Activated T-helper 17 cell treated with anti-CD3 and anti-CD28 coated beads, Interleukin-2, amount 50 U/mL, for 72 hours (primary cell): ENCODE measurements at places on chromosomes 4 and X. TPM values are rescaled to one million over a fixed set of nuclear protein-coding genes. Genes with fewer than 3 reads are reported as not detected.

PRSS12 gene
- not detected for total RNA-seq

TRPC5OS gene
- not detected for total RNA-seq

SSX4 gene
- not detected for total RNA-seq

USP17L27 gene
- total RNA-seq: not detected

PNMA3 gene
- 1.8 TPM for total RNA-seq

PABPC5 gene
- total RNA-seq: not detected

DNAAF6 gene
- not detected for total RNA-seq

CLTRN gene
- total RNA-seq: not detected

SYNPO2 gene
- 0.37 TPM for total RNA-seq

DNA sequence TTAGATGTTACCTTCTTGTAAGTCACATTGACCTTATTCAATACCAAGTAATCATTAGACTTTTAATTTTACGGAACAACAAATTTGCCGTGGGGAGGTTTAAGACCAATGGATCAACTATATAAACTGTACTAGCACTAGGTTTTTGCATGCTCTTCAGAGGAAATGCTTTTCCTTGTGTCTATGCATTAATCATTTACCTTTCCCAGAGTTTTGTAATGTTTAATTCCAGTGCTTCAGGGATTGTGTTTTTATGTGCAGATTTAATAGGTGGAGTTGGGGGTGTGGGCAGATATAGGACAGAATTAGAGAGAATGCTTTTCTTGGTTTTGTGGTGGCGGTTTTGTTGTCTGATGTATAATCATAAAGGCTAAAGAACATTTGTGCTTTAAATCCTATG lies 76.0 kb upstream of the SMARCA5 start:
- no peaks in the 10 kb centered on the region for H3K4me1 ChIP-seq
- H3K27ac ChIP-seq: no peak overlapping the region
- H3K4me3 ChIP-seq: no peak overlapping the region
- H3K36me3 ChIP-seq: no peaks in the 10 kb centered on the region
- ATAC-seq: no peak
- H3K27me3 ChIP-seq: peaks cover 3% of the 10 kb centered on the region

- peak overlapping the region; percentile 28 for H3K27ac ChIP-seq
- ATAC-seq: no peak
- H3K27me3 ChIP-seq: no peaks in the 10 kb centered on the region
- H3K4me1 ChIP-seq: peaks cover 5% of the 10 kb centered on the region
- H3K36me3 ChIP-seq: peaks cover 81% of the 10 kb centered on the region
These were observed 21.3 kb downstream of the QDPR start for GRCh38 chr4:17490575-17491059.

- no peak overlapping the region for H3K4me3 ChIP-seq
- no peaks in the 10 kb centered on the region for H3K4me1 ChIP-seq
- ATAC-seq: no peak
These were observed 33.5 kb upstream of the SETD7 start for GRCh38 chr4:139589336-139590018.

DNA sequence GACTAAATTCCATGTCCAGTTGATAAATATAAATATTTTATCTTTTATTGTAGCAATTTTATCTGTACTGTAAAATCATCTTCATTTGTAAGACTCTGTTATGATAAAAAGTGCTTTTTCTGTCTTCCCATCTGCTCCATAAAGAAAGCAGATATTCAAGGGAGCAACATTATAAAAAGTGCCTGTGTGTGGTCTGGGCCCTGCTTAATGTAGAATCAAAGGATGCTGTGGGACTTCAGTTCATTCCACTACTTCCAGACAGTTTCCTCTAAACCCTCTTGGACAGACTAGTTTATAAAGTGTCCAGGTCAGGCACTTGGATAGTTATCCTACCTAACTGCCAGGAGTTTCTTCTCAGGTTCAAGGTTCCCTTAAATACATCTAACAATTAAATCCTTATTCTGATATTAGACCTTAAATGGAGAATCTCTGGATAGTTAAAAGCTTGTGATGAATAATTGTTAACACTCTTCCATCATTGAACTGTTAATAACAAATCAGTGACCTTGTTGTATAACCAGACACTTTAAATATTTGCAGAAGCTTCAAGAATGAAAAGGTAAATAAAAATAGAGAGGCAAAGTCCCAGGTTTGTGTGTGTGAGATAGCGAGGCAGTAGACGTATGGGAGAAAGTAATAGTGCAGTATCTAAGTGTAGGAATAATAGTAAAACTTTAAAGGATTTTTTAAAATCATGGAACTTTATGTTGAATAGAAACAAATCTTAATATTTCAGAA lies 237.5 kb upstream of the CTSO start:
- no peaks in the 10 kb centered on the region for H3K4me1 ChIP-seq
- H3K27me3 ChIP-seq: no peaks in the 10 kb centered on the region
- H3K27ac ChIP-seq: no peak overlapping the region
- no peak for ATAC-seq
- no peaks in the 10 kb centered on the region for H3K36me3 ChIP-seq

GRCh38 chrX:110012818-110013485 lies 10.0 kb downstream of the TMEM164 start:
- peaks cover 25% of the 10 kb centered on the region for H3K36me3 ChIP-seq
- no peak for ATAC-seq
- H3K27ac ChIP-seq: no peak overlapping the region
- no peak overlapping the region for H3K4me3 ChIP-seq

DNA sequence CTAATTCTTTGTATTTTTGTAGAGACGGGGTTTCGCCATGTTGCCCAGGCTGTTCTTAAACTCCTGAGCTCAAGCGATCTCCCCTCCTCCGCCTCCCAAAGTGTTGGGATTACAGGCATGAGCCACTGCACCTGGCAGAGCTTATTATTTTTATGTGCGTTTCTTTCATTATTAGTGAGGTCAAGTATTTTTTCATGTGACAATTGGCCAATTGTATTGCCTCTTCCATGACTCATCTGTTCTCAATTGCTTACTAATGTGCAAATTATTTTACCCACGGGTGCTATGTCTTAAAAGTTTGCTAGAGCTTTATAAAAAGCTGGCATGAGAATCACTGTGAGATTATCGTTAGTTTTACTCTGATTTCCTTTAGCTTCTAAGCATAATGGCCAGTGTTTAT lies 13.0 kb upstream of the ARX start:
- H3K27ac ChIP-seq: no peak overlapping the region
- peaks cover 22% of the 10 kb centered on the region for H3K27me3 ChIP-seq
- ATAC-seq: no peak
- no peaks in the 10 kb centered on the region for H3K4me1 ChIP-seq
- H3K36me3 ChIP-seq: no peaks in the 10 kb centered on the region

DNA sequence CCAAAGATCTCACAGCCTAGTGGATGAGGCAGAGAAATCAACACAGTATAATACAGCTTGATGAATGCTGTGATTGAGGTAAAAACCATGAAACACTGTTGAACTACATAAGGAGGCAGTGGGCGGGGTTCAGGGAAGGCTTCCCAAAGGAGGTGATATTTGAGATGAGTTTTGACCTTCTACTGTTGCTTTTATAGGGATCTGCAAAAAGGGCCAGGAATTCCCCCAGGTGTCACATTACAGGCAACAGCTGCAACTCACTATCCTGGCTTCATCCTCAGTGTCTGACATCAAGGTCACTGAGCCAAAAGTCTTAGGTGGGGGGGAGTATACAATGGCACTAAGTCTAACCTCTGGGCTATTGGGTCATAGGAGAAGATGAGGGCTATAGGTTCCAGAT lies 185.7 kb upstream of the NRK start:
- no peak overlapping the region for H3K27ac ChIP-seq
- ATAC-seq: no peak
- H3K36me3 ChIP-seq: no peaks in the 10 kb centered on the region
- H3K4me3 ChIP-seq: no peak overlapping the region

- no peak overlapping the region for H3K4me3 ChIP-seq
- H3K4me1 ChIP-seq: no peaks in the 10 kb centered on the region
- ATAC-seq: no peak
- no peak overlapping the region for H3K27ac ChIP-seq
- H3K27me3 ChIP-seq: peaks cover 15% of the 10 kb centered on the region
- H3K36me3 ChIP-seq: no peaks in the 10 kb centered on the region
These were observed 104.8 kb upstream of the CXCL13 start for GRCh38 chr4:77500801-77501200.

DNA sequence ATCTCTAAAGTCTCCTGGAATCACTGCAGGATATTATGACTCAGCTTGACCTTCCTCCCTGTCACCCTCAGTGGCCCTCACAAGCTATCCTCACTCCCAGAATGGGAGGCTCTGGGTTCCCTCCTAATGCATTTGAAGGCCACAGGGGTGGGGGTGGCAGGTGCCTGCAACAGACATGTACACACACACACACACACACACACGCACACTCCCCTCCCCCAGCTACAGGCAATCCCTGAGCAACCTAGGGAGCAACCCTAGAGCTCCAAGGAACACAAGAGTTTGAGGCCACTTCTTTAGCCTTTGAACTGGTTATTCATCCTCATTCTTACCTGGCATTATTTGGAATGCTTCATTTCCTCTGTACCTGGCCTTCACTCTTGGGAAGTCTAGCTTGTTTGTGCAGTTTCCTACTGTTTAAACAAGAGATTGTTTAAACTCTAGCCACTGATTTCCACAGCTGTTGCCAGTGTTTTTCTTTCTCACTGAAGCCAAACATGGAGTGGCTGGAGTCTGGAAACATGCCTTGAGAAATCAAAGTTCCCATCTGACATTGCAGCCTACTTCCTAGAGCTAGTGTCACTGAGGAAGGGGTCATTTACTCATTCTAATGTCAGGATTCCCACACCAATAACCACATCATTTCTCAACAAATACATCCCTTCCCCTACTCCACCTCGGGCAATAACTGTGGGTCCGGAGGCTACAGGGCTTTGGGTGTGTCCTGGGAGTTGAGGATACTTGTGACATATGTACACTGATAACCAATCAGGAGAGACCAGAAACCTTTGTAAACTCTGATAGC lies 37.7 kb downstream of the MAOA start:
- H3K4me3 ChIP-seq: no peak overlapping the region
- no peak overlapping the region for H3K27ac ChIP-seq
- H3K27me3 ChIP-seq: no peaks in the 10 kb centered on the region
- H3K36me3 ChIP-seq: no peaks in the 10 kb centered on the region
- no peaks in the 10 kb centered on the region for H3K4me1 ChIP-seq

GRCh38 chr4:20646287-20646686 lies 54.0 kb upstream of the PACRGL start:
- no peaks in the 10 kb centered on the region for H3K4me1 ChIP-seq
- H3K27ac ChIP-seq: no peak overlapping the region
- no peaks in the 10 kb centered on the region for H3K36me3 ChIP-seq
- ATAC-seq: no peak

GRCh38 chr4:47525154-47525819 lies 40.2 kb downstream of the ATP10D start:
- H3K27ac ChIP-seq: no peak overlapping the region
- no peaks in the 10 kb centered on the region for H3K36me3 ChIP-seq
- H3K27me3 ChIP-seq: no peaks in the 10 kb centered on the region
- no peak for ATAC-seq
- no peak overlapping the region for H3K4me3 ChIP-seq

DNA sequence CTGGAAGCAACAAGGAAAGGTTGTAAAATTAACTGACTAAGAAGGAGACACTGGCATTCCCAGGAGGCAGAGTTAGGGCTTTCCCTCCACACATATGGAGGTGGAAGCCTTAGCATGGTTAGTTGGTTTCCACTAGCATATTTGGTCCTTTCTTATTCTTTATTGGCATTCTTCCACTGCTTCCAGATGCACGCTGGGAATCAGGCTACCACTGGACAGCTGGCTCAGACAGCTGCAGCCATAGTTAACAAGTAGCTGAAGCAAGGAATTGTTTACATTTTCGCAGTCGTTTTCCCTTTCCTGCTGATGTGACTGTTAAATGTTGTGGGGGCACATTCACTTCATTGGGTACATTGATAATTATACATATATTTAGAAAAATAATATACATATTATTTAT lies 169.2 kb downstream of the GRIA2 start:
- no peaks in the 10 kb centered on the region for H3K4me1 ChIP-seq
- H3K4me3 ChIP-seq: no peak overlapping the region
- no peak for ATAC-seq
- no peak overlapping the region for H3K27ac ChIP-seq
- no peaks in the 10 kb centered on the region for H3K27me3 ChIP-seq

- no peaks in the 10 kb centered on the region for H3K36me3 ChIP-seq
- peaks cover 23% of the 10 kb centered on the region for H3K27me3 ChIP-seq
- H3K4me1 ChIP-seq: no peaks in the 10 kb centered on the region
- H3K4me3 ChIP-seq: no peak overlapping the region
- ATAC-seq: no peak
These were observed 335.8 kb upstream of the F9 start for GRCh38 chrX:139194571-139195280.

DNA sequence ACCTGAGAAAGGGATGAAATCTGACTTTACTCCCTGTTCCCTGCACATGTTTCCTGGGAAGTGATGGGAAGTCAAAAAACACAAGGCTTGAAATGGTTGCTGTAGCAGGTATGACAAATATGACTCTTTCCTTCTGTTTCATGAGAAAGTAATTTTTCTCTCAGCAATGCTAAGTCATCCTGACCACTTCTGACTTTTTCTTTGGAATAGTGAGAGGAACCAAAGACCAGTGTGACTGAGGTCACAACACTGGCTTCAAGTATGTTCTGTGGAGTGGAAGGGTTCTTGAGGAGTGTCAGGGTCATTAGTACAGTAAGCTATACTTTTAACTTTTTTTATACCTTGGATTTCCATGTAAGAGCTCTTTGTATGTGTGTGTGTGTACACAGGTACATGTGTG lies 225.3 kb downstream of the PPP3CA start:
- H3K36me3 ChIP-seq: no peaks in the 10 kb centered on the region
- H3K4me3 ChIP-seq: no peak overlapping the region
- peak; percentile 16 for ATAC-seq
- H3K27ac ChIP-seq: no peak overlapping the region

- H3K4me3 ChIP-seq: no peak overlapping the region
- ATAC-seq: peak; percentile 32
- no peaks in the 10 kb centered on the region for H3K36me3 ChIP-seq
- H3K27me3 ChIP-seq: peaks cover 10% of the 10 kb centered on the region
- H3K27ac ChIP-seq: no peak overlapping the region
These were observed 15.6 kb upstream of the CWH43 start for GRCh38 chr4:48970471-48970921.

DNA sequence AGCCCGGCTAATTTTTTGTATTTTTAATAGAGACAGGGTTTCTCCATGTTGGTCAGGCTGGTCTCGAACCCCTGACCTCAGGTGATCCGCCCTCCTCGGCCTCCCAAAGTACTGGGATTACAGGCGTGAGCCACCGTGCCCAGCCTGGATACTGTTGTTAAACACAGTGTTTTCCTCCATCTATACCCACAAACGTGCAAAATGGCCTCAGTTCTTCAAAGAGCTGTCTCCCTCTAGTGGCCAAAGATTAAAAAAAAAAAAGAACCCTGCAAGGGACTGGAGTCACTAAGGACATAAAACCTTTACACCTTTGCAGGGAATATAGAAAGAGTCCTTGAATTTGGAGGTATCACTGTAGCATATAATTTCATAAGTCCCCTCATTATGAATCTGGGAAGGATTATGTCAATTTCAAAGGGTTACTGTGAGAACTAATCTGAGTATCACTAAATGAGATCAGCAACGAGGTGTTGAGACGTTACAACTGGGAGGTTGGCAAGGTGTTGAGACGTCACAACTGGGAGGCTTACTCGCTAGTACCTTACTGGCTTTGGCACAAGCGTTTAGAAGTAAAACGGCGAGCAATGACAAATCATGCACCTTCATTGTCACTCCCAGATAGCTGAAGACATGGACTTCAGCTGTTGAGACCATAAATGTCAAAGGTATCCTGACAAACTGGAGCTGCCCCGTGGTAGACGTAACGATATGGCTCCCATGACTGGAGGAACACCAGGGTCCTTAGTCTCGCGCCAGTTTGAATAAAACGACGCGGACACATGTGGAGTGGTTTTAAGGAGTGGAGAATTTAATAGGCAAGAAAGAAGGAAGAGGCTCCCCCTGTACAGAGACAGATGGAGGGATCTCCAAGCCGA lies 33.4 kb upstream of the ENPP6 start:
- H3K4me3 ChIP-seq: peak overlapping the region; percentile 47
- no peaks in the 10 kb centered on the region for H3K36me3 ChIP-seq
- ATAC-seq: peak; percentile 85
